ENCODE measurements at places on chromosomes 5 and 9. TPM values are rescaled to one million over a fixed set of nuclear protein-coding genes. Genes with fewer than 3 reads are reported as not detected.

GRCh38 chr5:31161781-31162181 is 31.7 kb upstream of the CDH6 start:
- no peak for DNase-seq

- DNase-seq = peak; percentile 89
These were observed 15.1 kb upstream of the TNFAIP8 start for GRCh38 chr5:119340597-119341218.

- DNase-seq = no peak
These were observed 47.5 kb downstream of the NLN start for GRCh38 chr5:65769539-65769938.

DNA sequence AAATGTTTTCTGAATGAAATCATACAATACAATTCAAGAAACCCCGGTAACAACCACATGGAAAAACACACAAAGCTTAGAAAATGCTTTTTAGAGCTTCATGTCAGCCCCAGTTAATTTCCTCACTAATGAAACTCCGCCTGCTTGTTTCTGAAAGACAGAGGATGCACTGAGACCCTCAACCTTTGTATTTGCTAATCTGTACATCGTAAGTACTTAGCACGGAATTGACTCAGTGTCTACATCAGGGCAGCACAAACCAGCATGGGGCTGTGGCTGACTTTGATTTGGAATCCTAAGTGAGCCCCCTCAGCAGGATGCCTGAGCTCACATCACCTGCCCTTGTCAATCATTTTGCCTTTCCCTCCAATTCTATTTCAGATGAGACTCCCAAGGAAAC is 499.1 kb upstream of the MPDZ start:
- DNase-seq = no peak

GRCh38 chr5:95837492-95837891 is 15.0 kb upstream of the GLRX start:
- no peak for DNase-seq

GRCh38 chr9:92808726-92809451 is 44.3 kb upstream of the BICD2 start:
- DNase-seq = peak; percentile 67

DNA sequence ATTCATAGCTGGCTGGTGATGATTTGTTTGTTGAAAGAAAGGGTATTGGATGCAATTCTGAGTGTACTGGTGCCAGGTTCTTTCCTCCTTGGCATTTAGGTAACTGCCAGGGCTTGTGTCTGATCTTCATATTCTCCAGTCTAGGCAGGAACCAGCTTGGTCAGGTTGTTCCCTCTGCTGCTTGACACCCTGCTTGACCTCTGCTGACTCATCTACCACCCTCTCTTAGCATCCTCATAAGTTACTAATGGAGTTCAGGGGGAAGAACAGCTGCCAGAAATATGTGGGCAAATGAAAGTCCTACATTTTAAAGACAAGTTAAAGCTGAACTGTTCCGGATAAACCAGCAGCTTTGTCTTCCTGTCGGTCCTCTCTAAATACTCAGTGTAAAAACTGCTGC is 116.1 kb upstream of the TNC start:
- no peak for DNase-seq

GRCh38 chr5:1918488-1919208 is 35.9 kb upstream of the IRX4 start:
- no peak for DNase-seq

DNA sequence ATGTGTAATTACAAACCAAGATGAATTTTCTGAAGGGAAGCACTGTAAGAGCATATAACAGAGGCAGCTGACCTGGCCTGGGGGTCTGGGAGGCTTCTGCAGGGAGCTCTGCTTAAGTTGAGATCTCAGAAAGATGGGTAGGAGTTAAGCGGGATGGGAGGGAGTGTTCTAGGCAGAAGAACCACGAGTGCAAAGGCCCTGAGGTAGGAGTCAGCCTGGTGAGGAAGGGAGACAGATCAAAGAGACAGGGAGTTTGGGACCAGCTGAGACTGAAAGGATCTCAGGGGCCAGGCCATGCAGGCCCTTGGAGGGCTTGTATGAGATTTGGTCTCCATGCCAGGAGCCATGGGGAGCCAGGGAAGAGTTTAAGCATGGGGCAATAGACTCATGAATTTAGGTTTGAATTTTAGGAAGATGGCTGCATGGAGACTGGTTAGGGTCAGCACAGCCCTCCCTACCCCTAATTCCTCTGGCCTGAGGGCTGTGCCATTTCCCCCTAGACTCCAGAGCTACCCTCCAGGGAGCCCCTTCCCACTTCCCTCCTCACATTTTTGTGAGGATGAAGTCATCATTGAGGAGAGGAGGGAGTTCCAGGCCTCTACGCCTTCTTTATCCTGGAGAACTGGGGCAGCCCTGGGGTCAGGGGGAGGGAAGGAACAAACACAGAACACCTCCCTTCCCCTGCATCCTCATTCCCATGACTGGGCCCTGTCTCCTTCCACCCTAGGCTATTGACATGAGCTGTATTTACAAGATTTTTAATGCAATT is 4.8 kb upstream of the ARAP3 start:
- DNase-seq = no peak

FGFR4 gene
- total RNA-seq = 1.9 TPM

NUDT12 gene
- 0.29 TPM for total RNA-seq

TRMO gene
- total RNA-seq = 19.2 TPM

Data from activated CD8-positive, alpha-beta T cell treated with anti-CD3 and anti-CD28 coated beads, Interleukin-2, amount 10 ng/mL, durations not matched to agents 7 days and 5 days (primary cell).